ENCODE measurements at places on chromosomes 7 and 10.

DNA sequence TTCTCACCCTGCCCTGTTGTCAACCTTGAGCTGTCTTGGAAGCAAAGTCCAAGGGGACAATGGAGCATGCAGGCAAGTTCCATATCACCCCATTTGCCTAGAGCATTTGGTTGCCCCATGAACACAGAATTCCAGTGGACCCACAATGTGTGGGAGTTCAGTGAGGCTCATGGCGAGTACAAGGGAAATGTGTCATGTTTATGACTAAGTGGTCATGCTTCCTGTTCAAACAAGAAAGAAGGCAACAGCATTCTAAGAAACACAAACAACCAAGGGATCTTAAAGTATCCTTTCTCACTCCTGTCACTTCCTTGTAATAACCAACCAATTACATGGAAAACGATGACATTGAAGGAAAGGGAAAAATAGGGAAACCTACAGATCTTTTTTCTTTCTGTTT is 513.0 kb downstream of the INHBA start:
- no peak for DNase-seq

DNA sequence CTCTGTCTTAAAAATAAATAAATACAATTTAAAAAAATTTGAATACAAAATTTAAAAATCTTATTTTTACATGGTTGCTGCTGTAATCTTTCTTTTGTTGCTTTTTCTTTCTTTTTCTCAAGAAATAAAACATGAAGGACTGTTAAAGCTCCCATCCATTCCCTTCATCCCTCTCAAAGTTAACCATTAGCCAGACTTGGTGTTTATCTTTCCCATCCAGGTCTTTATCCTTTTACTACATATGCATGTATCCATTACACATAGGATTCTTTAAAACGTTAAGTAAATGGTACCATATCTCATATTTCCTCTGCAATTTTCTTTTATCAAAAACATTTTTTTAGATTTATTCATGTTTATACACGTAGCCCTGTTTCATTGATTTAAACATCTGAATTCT is 70.1 kb downstream of the CREB3L2 start:
- no peak for DNase-seq

DNA sequence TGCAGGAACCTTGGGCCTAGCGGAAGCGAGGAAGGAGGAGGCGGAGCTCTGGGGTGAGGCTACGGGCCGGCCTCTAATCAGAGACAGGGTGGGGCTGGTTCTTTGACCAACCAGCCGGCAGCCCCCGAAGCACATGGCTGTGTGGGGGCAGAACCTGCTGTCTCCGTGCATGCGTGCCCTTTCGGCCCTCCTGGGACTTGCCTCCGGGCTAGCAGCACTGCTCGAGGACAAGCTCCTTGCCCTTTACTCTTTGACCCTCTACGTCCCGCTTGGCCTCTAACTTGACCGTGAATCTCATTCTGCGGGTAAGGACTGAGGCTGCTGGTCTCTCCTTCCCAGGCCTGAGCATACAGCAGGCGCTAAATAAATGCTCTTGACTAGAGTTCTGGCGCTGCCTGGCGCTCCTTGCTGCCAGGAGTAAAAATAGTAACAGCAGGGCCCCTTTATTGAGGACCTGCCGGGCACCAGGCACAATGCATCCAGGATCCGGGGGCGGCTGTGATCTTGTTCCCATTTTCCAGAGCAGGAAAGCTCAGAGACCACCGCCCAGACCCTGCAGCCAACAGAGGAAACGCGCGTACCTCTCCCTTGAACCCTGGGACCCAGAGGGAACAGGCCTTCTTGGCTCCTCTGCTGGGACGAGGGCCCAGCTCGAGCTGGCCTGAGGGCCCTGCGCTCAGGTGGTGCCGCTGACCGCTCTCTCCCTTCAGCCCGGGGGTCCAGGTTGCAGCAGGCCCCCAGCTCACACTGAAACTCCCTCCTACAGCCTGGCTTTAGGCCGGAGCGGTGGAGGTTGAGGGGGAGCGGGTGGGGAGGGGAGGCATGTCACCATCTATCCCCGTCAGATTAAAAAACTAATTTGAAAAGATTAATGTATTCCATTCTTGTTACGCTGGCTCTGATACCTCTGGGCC is 2.7 kb upstream of the COMTD1 start:
- no peak for DNase-seq

- DNase-seq, result no peak
These were observed 88.8 kb upstream of the MDFIC start for GRCh38 chr7:114832906-114833595.

DNA sequence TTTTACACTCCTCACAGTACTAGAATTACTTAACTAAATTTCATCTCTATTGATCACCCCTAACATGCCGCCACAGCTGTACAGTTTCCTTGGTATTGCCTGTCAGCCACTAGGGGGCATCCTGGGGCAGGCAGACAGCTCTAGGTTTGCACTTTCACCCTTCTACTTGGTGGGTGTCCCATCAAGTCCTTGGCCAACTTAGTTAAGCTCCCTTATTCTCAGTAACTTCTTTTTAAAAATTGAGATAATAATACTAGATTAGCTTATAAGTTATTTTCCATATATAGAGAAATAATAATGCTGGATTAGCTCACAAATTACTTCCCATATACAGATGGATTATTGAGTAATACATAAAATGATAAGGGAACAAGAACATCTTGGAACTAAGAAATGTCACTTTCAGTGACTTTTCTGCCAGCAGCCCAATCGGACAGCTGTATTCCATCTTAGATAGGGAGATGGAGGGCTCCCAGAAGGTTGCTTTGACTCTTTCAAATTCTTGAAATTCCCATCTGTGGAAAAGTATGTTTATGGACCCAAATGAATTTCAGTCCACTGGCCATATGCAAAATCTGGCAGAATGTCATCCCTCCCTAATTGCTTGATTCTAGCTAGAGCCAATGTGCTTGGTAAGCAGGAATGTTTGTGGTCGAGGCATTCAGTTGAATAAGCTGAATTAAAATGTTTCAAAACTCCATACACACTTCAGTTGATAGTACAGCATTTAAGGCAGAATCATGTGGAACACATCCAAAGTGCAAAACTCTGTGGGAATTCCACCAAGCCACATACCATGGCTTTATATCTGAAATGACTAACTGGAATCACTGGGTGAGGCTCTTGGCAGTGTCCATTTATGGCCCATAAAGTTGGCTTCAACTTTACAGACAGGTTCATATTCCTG is 309.7 kb downstream of the CSTF2T start:
- peak; percentile 0 for DNase-seq

- DNase-seq, result no peak
These were observed 268.0 kb downstream of the PHTF2 start for GRCh38 chr7:78066599-78066998.

DNA sequence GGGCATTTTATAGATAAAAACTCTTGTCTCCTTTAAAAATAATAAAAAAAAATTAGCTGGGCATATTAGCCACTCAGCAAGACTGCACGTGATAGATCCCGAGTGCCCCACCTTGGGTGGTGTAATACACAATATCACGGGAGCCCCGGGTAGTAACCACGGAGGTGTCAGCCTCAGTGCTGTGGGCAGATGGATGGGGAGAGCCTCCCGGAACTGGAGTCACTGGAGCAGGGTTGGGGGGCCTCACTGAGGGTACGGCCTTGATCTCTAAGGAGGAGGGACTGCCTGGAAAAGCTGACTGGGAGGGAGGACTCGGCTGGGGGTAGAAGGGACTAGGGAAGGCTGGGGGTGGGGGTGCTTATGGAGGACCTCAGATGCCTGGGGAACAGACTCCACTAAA is 12.6 kb downstream of the LEP start:
- no peak for DNase-seq

DNA sequence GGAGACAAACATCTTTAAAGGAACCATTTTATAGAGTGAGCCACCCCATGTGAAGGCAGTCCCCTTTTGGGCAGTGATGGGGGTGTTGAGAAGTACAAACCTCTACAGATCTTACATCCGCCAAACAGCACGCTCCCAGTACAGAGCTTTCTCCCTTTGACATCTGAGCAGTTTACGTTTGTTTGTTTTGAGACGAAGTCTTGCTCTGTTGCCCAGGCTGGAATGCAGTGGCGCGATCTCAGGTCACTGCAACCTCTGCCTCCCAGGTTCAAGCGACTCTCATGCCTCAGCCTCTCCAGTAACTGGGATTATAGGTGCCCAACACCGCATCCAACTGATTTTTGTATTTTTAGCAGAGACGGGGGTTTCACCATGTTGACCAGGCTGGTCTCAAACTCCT is 128.9 kb downstream of the CCDC3 start:
- DNase-seq, result no peak

GRCh38 chr10:7412237-7412927 is 1.5 kb upstream of the SFMBT2 start:
- DNase-seq, result no peak

Data from NCI-H1694 (cell line).